Activated CD8-positive, alpha-beta memory T cell treated with anti-CD3 and anti-CD28 coated beads for 24 hours (primary cell): ENCODE measurements at places on chromosomes 4 and X.

GRCh38 chr4:154626793-154627484, 14.5 kb upstream of the FGG start:
- DNase-seq = peak; percentile 73

DNA sequence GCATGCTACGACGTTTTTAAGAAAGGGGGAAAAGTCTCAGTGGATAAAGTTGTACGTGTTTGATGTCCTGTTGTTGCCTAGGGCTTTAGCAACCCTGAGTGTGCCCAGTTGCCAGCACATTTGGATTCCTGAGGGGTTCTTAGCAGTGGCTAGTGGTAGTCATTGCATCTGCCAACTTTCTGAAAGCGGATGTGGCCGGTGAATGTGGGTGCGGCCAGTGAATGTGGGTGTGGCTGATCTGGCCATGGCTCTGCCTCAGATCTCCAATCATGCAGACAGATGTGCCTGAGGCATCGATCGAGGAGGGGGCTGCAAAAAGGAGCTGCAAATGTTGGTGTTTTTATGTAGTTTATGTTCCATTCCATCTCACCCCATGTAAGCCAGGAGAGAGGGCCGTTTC, 41.5 kb upstream of the FAT1 start:
- DNase-seq = no peak

- DNase-seq = no peak
Observed at GRCh38 chrX:6227453-6227835, 1.2 kb downstream of the NLGN4X start.

GRCh38 chrX:45622538-45622937, 421.9 kb upstream of the DIPK2B start:
- no peak for DNase-seq

DNA sequence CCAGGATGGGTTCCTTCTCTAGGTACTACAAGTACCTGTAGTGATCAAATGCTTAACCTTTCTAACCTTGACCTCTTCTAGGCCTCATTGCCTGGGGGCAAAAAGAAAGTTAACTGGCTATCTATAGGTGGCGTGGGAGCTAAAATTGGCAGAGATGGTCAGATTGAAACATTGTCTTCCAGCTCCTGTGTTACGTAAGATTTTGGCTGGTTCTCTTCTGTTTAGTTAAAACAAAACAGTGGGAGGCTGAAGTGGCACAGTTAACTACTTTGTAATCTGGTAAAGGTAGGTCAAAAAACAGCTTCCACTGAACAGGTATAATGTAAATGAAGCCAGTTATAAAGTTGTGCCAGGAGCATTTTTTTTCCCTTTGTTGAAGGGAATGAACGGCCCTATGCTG, 115.2 kb downstream of the MBNL3 start:
- no peak for DNase-seq

- no peak for DNase-seq
Observed at GRCh38 chr4:139828966-139829664, 163.5 kb downstream of the MGST2 start.

DNA sequence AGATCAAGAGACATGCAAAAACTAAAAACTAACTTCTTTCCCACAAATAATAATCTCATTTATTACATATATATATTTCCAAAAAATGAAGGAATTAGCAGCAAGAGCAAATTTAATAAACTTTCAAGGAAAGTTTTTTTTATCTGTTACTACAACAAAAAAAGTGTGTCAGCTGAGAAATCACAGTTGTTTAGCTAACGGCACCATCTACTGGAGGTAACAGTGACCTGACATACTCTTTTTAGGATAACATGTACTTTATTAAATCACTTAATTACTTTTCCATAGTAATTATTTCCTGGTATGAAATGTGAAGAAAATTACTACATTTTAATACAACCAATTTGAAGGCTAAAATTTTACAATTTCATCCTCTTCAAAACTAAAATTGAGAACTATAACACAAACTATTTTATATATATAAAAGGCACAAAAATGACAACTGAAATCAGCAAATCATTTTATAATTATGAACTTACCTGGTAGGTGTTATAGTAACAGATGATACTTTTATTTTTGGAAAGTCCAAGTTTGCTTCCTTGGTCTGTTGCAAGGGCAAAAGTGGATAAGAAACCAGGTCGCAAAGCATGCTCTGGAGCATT, 9.1 kb downstream of the LAMTOR3 start:
- DNase-seq = no peak

- DNase-seq = no peak
Observed at GRCh38 chr4:184932343-184932742, 85.9 kb upstream of the HELT start.
